ENCODE measurements at places on chromosomes 3 and 15. TPM values are rescaled to one million over a fixed set of nuclear protein-coding genes. Genes with fewer than 3 reads are reported as not detected.

DNA sequence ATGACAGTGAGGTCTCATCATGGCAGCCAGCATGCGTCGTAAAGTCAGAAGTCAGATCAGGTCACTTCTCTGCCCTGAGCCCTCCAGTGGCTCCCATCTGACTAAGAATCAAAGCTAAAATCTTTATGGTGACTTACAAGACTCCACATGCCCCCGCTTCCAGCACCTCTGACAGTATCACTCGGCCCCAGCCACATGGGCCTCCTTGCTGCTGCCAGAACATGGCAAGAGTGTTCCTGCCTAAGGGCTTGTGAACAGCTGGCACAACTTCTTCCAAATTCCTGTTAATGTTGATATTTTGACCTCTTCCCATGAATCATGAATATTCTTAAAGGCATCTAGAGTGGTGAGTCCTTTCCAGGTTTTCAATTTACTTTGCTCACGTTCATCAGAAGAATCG is 20.5 kb downstream of the POLR2M start:
- H3K27ac ChIP-seq, result no peak overlapping the region
- no peaks in the 10 kb centered on the region for H3K4me1 ChIP-seq
- peak; percentile 83 for DNase-seq
- no peaks in the 10 kb centered on the region for H3K36me3 ChIP-seq
- no peak overlapping the region for H3K4me3 ChIP-seq

- no peak for DNase-seq
- H3K4me1 ChIP-seq, result no peaks in the 10 kb centered on the region
- no peak overlapping the region for H3K4me3 ChIP-seq
- H3K27me3 ChIP-seq, result no peaks in the 10 kb centered on the region
- no peaks in the 10 kb centered on the region for H3K36me3 ChIP-seq
These were observed 238.6 kb downstream of the MEX3B start for GRCh38 chr15:81807186-81807585.

- peaks cover 6% of the 10 kb centered on the region for H3K4me1 ChIP-seq
- H3K4me3 ChIP-seq, result no peak overlapping the region
- H3K27ac ChIP-seq, result peak overlapping the region; percentile 76
- no peaks in the 10 kb centered on the region for H3K36me3 ChIP-seq
These were observed 75.8 kb downstream of the RPL39L start for GRCh38 chr3:187063286-187064121.

GRCh38 chr3:186400662-186401061 is 38.6 kb upstream of the DGKG start:
- no peaks in the 10 kb centered on the region for H3K4me1 ChIP-seq
- H3K36me3 ChIP-seq, result no peaks in the 10 kb centered on the region
- H3K27me3 ChIP-seq, result no peaks in the 10 kb centered on the region
- no peak overlapping the region for H3K4me3 ChIP-seq
- no peak for DNase-seq

GRCh38 chr3:49727154-49727923 is 3.6 kb upstream of the GMPPB start:
- H3K27me3 ChIP-seq, result no peaks in the 10 kb centered on the region
- no peaks in the 10 kb centered on the region for H3K36me3 ChIP-seq
- no peak overlapping the region for H3K4me3 ChIP-seq
- peaks cover 11% of the 10 kb centered on the region for H3K4me1 ChIP-seq

GRCh38 chr3:133300102-133300501 is 99.8 kb upstream of the BFSP2 start:
- no peaks in the 10 kb centered on the region for H3K36me3 ChIP-seq
- no peaks in the 10 kb centered on the region for H3K27me3 ChIP-seq
- H3K27ac ChIP-seq, result no peak overlapping the region
- H3K4me1 ChIP-seq, result no peaks in the 10 kb centered on the region

Gene LTK
- 1.5 TPM for total RNA-seq

DNA sequence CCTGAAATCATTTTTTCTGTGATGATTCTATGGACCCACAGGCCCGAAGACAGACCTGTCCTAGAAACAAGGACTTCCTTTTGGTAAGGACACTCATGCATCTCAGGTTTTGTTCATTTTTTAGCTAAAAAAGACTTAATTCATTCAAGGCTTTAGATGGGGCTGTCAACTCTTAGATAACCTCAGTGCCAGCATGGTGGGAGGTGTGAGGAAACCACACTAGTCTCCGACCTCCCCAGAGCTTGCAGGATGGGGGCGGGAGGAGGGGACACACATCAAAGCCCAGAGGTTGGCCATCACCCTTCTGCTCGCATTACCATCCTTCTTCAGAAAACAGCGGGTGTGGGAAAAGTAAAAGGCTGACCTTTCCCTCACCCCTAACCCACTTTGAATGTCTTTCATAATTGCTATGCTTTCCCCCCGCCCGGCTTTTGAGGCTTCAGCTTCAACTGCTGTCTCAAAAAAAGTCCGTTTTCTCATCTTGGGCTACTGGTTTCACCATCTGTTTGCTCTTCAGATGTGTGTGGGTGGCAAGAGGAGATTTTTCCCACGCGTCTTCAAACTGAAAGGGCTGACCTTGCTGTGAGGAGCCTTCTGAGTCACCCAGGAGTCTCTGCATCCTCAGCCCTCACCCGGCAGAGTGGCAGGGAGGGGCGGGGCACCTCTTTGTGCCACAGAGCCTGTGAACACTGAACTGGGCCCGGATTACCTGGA is 27.6 kb upstream of the CXCR6 start:
- no peak overlapping the region for H3K4me3 ChIP-seq
- DNase-seq, result no peak
- no peaks in the 10 kb centered on the region for H3K4me1 ChIP-seq
- H3K27me3 ChIP-seq, result no peaks in the 10 kb centered on the region
